ENCODE measurements at places on chromosomes 12 and 14.
A peak's percentile ranks its signal among the peaks of the same experiment; 100 is the strongest.

DNA sequence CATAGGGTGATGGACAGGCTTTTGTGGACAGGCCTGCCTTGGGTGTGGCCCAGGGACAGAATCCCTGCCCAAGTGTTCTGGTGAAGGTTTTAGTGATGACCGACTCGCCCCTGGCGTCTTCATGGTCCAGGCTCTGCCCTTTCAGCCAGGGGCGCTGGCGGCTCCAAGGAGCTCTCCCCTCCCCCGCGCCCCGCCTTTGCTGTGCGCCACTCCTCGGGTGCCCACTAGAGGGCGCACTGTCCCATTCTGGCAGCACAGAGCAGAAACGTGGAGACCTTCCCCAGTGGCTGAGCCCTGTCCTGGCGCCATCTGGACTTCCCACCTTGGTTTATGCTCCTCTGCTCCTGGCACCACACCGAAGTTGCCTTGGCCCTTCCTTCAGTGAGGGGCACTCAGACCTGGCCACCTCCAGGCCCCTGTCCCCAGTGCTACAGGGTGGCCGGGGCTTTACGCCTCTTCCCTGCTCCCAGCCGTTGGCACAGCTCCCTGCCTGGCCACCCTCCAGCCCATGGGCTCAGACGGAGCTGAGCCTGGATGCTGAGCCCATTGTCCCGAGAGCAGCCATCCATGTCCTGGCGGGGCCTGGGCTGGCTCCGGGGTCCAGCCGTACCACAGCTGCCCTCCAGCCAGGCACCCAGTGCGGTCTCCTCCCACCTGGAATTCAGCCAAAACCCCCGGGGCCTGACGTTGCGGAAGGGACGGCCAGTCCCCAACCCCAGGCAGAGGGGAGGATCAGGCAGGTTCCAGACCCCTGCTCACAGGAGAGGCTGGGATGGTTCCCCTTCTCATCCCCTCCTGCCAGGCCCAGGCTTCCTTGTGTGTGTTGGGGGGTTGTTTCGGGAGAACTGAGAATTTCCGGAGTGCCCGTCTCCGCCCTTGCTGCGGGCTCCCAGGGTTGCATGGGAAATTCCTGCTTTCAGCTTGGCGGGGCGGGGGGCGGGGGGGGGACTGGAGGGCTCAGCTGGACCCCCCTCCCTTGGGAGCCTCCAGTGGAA lies 5.6 kb upstream of the CRIP1 start:
- peak; percentile 58 for DNase-seq

- no peak for DNase-seq
Observed at GRCh38 chr14:39568809-39569538, 136.7 kb upstream of the FBXO33 start.

DNA sequence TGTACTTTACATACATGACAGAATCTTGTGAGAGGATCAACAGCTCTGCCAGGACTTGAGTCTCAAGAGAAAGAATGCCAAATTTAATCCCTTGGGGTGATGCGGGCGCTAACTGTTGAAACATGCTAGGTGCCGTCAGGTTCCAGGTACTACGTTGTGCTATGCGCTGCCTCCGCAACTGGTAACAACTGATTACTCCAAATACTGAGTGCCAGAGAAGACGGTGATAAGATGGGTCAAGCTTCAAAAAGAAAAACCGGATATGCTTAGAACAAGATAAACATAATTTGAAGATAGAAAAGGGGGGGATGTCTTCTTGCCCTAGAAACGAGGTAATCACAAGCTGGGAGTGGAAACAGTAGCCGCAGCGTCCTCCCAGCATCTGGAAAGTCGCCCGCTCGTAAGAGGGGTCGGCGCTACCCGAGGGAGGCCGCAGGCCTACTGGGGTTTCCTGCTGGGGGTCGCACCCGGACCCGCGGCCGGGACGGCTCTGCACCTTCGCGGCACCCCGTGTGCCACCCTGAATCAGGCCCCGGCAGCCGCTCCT lies 678 bp downstream of the ZBTB25 start:
- DNase-seq: no peak

DNA sequence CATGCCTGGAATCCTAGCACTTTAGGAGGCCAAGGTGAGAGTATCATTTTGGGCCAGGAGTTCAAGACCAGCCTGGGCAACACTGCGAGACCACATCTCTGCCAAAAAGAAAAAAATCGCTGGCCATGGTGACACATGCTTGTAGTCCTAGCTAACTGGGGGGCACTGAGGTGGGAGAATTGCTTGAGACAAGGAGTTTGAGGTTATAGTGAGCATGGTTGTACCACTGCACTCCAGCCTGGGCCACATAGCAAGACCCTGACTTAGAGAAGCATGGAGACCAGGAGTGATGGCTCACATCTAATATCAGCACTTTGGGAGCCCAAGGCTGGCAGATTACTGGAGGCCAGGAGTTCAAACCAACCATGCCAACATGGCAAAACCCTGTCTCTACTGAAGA lies 9.2 kb downstream of the PTGES3 start:
- DNase-seq: no peak

DNA sequence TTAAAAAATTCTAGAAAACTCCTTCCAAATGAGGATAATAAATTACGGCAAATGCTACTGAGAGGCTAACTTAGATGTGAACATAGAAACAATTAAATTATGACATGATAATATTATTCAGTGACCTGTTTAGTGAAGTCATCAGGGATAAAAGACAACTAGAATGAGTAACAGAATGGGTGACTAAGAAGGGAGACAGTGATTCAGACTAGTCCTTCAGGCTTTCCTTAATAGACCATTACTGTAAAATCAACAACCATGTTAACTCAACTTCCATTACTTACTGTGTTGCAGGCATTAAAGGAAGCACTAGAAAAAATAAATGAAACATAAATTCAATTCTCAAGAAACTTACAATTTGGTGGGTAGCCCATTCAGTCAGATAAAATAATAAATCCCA lies 543.9 kb upstream of the LRFN5 start:
- DNase-seq: no peak

DNA sequence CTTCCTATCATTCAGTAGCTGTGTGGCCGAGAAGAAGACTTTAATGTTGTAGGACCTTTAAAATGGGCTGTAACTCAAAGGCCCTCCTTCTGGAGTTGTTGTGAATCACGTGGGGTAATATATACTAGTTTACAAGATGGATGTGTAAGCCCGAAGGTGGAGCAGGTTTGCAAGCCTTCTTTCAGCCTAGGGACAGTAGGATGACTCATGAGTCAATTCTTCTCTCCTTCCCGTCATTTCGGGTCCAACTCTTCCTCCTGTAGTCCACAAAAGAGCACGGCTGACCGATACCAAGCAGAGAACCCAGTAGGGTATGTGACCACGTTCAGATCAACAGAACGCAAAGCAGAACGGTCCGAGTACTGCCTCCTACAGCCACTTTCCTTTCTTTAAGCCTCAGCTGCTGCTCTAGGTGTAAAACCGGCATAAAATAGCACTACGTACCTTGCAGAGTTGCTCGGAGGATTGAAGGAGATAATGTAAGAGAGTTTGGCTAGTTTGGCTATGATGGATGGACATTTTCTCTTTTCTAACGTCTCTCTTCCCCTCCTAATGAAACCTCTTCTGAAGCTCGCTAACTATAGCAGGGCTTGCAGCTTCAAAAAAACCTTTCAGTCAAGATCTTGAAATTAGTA lies 1.3 kb upstream of the RASSF3 start:
- DNase-seq: no peak

- DNase-seq: no peak
Observed at GRCh38 chr12:2385529-2385928, 332.7 kb downstream of the CACNA1C start.
